GM12891 (cell line): ENCODE measurements at places on chromosomes 3 and 15.
A peak's percentile ranks its signal among the peaks of the same experiment; 100 is the strongest.

GRCh38 chr3:120625159-120625586, 29.0 kb downstream of the NDUFB4 start:
- DNase-seq, result no peak

DNA sequence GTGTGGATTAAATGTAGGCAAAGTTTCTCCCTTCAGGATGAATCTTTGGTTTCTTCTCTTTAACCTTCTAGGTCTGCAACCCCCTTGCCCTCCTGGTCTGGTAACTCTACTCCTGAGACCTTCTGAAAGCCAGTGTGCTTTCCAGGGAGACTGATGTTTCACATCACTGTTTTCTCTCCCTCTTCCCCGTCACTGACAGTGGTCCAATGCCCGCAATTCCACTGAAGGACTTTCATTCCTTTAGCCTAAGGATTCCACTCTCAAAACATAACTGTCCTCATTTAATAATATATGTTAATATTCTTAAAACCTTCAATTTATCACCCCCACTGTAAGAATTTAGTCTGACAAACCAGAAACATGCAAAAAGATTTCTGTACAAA, 101.5 kb upstream of the CPNE4 start:
- DNase-seq, result no peak

DNA sequence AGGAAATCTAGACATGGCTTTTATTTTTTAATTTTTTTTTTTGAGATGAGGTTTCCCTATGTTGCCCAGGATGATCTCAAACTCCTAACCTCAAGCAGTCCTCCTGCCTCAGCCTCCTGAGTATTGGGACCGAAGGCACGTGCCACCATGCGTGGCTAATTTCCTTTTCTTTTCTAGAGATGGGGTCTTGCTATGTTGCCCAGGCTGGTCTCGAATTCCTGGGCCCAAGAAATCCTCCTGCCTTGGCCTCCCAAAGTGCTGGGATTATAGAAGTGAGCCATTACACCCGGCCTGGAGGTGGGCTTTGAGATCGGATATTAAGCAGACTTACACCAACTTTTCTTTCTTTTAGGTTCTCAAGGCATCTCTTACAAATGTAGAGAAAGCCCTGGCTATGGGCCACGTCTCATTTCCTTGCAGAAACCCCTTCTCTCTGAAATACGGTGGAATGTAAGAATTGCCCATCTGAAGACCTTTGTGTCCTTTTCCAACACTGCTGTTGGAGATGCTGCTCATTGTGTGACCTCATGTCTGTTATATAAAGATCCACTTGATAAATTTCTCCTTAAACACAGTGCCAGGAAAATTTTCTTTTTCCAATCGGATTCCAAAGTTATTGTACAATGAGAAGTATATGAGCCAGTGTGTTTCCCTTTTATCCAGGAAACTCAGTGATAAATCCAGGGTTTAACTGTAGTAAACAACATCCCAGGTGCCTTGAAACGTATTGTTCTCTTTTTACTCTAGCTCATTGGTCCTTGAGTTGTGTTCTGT, 36.8 kb upstream of the CFAP161 start:
- DNase-seq, result no peak

DNA sequence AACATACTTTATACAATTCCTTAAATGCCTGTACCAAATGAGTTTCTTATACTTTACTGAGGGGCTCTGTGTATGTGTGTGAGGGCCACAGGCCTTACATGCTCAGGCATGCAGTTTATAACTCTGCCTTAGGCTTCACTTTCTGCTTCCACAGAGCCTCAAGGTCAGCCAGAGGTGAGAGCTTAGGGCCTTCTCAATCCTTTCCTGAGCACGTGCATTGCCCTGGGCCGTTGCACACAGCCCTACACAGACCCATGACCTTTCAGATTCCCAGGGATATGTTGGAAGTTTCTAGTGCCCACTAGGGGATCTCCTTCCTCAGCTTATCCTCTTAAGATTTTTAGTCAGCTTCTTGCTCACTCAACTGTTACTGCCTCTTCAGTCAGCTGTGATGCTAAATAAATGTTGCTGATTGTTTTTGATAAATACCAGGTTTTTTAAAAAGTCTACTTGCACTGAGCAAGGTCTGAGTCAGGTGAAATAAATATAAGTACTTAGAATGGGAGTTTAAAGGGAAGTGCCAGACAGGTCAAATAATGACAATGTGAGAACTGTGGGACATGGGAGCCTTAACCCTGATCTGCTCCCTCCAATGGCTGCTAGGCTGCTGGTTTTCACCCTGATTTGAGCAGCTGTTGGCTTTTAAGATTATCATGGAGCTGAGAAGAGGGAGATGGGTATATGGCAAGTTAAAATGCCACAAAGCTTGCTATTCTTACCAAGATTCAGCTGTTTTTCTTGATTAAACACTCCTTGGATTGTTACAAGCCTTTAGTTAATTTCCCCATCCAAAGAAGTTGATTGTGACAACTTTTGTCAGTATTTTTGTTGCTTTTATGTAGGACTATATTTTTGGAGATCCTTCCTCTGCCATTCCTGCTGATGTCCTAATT, 169.5 kb downstream of the PLD1 start:
- DNase-seq, result no peak

- no peak for DNase-seq
These were observed 82.9 kb upstream of the THBS1 start for GRCh38 chr15:39497759-39498565.

DNA sequence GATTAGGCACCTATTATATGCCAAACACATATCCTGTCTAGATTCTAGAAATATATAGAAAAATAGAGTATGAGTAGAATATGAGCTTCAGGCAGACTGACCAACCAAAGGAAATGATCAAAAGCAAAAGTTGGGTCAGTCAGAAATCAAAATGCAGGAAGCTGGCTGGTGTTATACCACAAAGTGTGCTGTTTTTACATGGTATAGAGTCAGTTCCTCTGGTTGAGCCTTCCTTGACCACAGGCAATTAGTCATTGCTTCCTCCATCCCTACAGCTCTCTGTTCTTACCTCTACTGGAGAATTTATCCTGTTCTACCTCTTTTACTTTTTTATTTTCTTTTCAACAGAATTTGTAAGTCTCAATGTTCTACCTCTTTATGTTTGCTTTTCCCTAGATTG, 149.8 kb downstream of the TMCO5A start:
- DNase-seq, result no peak

GRCh38 chr3:151639418-151639740, 94.3 kb upstream of the AADACL2 start:
- no peak for DNase-seq

DNA sequence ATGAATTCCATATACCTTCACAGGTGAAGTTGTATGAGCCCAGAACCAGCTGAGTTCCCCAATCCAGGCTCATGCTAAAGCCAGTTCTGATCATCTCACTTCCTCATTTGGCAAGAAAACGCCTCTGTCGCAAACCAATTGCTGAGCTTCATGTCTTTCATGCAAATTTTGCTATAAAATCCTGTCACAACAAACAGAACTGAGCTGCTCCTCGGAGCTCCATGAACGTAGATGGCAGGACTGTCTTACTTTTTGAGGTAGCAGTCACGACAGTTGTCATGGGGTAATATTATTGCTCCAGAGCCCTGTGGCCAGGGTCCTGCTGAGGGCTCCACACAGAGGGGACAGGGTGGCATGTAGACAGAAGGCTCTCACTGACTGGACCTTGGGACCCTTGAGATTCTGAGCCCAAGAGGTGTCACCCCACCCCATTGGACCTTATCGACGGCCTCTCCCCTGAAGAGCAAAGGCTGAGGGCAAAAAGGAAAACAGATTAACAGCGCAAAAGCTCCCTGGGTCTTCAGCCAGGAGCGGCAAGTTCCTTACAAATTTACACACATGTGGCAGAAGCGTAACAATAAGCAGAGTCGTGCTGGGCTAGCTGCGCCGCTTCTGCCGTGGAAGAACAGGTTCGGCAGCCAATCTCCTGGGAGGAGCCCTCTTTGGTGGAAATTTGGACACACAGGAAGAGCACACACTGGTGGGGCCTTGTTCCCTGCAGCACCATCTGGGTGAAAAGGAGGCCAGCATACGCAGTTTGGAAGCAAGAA, 249.2 kb downstream of the OPA1 start:
- peak; percentile 28 for DNase-seq

DNA sequence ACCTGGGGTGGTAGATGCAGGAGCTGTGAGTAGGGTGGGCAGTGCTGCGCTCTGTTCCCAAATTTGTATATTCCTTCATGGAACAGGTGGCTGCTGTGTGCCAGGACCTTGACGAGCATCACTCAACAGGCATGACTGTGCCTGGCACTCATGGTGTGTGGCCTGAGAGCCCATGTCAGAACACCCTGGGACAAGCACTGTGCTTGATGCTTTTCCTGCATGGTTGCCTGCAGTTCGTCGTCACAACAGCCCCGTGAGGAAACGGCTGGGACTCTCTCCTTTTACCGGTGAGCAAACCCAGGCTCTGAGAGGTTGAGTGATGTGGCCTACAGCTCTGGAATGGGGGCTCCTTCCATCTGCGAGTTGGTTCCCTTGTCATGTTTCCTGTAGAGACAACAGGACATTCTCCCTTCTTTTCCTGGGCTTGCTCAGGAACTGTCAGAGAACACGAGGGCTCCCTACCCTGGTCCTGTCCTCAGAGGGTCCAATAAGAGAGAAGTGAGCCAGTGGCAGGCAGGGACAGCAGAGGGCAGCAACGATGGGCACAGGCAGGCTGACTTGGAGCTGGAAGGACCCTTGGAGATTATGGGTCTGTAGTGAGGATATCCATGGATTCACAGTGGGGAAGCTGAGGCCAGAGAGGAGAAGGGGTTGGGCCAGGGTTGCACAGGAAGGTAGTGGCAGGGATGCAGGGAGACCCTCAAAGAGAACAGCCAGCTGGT, 37.4 kb downstream of the PRKCD start:
- no peak for DNase-seq

GRCh38 chr3:134231131-134231530, 19.5 kb downstream of the RYK start:
- no peak for DNase-seq

DNA sequence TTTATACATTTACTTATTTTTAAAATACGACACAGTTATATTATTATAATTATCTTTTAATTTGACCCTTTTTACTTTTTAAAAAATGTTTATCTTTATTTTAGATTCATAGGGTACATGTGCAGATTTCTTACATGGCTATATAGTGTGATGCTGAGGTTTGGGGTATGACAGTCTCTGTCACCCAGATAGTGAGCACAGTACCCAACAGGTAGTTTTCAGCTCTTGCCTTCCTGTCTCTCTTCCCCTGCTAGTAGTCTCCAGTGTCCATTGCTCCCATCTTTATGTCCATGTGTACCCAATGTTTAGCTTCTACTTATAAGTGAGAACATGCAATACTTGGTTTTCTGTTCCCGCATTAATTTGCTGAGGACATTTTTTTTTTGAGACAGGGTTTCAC, 21.8 kb upstream of the KCNMB2 start:
- DNase-seq, result no peak

- DNase-seq, result no peak
These were observed 79.9 kb upstream of the PEX5L start for GRCh38 chr3:180116658-180117057.

DNA sequence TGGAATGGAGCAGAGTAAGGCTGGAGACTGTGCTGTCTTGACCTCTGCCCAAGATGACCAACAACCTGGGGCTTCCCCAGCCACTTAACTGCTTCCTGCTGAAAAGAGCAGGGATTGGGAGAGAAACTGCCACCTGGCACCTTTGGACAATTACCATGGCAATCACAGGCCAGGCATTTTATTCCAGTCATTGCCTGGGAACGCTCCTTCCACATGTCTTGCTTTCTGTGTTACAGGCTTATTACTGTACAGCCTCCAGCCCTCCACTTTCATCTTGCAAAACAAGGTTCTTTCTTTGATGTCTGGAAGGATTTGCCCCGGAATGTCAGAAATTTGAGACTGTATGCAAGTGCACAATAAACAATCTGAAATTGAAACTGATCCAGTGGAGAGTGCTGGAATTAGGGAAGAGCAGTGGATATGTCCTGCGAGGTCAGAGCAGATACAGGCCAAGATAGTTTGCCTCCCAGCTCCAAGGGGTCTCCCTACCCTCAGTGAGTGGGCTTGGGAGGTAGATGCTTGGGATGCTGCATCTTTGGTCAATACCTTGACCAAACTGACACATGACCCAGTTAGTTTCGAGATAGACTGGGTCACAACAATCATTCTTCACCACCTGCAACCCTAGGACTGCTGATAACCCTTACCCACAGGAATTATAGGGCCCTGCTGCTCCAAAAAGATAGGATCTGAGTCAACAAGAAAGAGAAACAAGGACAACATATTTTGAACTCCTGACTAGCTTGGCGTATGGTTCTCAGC, 2.7 kb downstream of the PPP1R14D start:
- no peak for DNase-seq

DNA sequence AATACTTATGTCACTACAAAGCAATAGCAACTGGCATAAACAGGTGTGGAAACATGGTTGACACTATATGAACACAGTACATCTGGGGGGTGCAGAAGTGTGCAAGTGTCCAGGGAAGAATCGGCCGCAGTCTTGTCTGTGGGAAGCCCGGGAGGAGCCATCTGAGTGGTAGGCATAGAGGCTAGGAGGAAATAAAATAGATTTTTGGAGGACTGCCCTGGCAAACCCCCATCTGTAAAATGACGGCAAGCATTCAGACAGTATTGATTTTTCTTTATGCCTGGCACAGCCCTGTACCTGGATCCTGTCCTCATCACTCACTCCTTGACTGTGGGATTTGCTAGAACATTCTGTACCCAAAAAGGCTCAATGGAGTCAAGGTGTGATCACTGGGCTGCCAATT, 31.3 kb downstream of the THSD4 start:
- DNase-seq, result no peak

GRCh38 chr3:197007296-197007940, 22.2 kb downstream of the MELTF start:
- DNase-seq, result no peak

DNA sequence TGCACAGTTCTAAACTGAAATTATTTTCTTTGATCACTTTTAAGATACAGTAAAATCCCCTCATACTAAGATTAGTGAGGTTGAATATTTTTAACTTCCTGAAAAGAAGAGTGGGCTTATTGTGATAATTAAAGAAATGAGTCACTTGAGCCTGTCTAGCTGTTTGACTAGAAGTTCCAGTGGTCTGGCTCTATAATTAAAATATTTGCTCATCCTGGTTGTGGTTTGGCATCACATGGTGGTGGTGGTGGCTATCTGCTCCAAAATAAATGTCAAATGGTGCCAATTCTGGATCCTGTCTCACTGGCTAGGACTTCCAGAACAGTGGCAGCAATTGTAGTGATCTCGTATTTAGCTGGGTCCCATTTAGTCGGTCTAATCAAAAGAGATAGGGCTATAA, 8.6 kb upstream of the TEX9 start:
- no peak for DNase-seq

DNA sequence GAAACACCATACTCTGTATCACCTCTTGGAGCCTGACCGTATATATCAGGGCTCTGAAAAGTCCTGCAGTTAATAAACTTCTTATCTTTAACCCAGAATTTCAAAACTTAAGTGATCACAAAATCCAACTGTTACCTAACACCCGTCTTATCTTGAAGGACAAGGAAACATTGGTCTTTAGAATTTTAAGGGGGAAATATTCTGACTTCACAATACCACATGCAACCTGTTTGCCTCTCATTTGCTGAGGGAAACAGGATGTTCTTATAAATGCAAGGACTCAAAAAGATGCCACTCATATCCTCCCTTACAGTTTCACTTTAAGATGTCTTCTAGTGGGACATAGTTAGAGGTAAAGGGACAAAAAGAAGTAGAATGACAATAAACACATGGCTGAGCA, 67.9 kb downstream of the CRTC3 start:
- no peak for DNase-seq

- DNase-seq, result no peak
These were observed 33.6 kb downstream of the RAF1 start for GRCh38 chr3:12630292-12630691.

GRCh38 chr3:194446172-194446571, 40.6 kb downstream of the ATP13A3 start:
- DNase-seq, result no peak
